Activated CD4-positive, alpha-beta T cell treated with anti-CD3 and anti-CD28 coated beads for 36 hours (primary cell): ENCODE measurements at places on chromosomes 4 and X.

- DNase-seq: no peak
Observed at GRCh38 chrX:21939906-21940305, 603 bp upstream of the SMS start.

DNA sequence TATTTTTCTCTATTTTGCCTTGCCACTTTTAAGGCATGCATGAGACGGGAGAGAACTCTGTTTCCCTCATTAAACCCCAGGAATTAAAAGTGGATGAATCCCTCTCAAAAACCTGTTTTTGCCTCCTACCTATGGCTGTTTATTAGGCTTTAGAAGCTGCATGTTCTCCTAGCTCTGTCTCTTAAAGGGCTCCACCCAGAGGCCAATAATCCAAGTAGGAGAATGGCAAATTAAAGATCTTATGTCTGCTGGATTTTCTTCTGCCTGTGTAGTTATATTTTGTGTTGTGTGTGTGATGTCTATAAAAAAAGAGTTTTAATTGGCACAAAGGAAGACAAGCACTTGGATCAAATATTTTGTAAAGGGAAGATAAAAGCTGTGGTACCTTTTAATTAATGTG, 32.4 kb downstream of the MAGEC1 start:
- DNase-seq: no peak

- no peak for DNase-seq
Observed at GRCh38 chr4:25760518-25761157, 102.2 kb downstream of the SEL1L3 start.

GRCh38 chr4:188106454-188106853, 2.9 kb downstream of the TRIML2 start:
- no peak for DNase-seq

DNA sequence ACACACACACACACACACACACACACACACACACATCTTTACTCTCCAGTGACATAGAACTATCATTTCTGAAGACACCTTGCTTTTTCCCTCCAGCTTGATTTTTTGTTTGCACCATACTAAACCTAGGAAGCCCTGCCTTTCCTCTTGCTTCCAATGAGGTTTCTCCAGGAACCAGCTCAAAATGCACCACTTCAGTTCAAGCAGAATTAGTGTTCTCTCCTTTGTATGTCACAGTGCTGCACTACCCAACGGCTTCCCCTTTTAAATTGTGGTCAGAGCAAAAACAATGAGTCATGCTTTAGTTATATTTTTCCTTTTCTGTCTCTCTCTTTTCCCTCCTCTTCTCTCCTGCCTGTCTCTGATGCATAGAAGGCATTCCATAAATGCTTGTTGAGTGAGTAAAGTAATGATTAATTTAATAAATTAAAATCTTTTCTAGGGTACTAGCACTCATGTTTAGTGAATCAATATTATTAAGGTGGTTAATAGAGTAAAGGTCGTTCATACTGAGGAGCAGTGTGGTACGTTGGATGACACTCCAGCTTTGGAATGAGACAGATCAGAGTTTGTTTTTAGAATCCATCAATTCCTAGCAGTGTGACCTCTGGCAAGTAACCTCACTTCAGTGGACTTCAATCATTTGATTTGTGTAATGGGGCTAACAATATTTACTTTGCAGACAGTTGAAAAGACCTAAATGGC, 5.9 kb downstream of the RTL3 start:
- peak; percentile 9 for DNase-seq
